Kidney tubule cell (primary cell): ENCODE measurements at places on chromosomes 2 and 18.

DNA sequence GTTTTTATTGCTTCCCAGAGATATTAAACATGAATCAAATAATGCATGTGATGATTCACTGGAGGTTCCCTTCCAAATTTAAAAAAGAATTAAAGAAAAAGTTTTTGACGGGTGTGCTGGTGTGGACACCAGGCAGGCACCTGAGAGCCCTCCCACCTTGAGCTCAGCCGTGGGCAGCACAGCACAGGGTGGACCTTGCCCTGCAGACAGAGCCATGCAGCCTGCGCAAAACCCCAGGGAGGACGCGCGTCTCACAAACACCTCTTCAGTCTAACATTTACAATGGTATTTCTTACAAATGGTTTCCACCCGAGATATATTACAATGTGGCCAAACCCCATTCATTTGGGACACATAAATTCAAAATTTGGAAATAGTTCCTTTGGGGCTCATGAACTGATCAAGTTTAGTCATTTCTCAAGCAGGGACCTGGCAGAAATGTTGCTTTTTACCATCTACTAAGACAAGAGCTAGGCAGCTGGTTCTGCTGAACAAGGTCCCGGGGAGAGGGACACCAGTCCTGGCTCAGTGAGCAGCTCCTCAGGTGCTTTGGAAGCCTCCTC is 45.4 kb downstream of the ODC1 start:
- DNase-seq, result no peak

DNA sequence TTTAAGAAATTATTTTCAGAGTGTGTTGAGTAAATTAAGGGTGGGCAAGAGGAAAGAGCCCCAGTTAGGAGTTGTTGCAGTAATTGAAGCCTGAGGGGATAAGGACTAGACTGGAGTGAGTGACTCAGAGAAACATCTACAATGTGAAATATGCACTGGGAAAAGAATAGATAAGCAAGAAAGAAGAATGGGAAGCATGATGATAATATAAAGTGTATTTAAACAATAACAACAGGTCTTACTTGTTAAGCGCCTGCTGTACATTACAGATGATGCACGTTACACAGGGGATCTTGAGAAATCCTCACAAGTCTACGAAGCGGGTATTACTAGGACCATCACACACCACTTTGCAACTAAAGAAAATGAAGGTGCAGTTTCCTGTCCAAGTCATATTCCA is 73.6 kb upstream of the STK17B start:
- DNase-seq, result no peak

DNA sequence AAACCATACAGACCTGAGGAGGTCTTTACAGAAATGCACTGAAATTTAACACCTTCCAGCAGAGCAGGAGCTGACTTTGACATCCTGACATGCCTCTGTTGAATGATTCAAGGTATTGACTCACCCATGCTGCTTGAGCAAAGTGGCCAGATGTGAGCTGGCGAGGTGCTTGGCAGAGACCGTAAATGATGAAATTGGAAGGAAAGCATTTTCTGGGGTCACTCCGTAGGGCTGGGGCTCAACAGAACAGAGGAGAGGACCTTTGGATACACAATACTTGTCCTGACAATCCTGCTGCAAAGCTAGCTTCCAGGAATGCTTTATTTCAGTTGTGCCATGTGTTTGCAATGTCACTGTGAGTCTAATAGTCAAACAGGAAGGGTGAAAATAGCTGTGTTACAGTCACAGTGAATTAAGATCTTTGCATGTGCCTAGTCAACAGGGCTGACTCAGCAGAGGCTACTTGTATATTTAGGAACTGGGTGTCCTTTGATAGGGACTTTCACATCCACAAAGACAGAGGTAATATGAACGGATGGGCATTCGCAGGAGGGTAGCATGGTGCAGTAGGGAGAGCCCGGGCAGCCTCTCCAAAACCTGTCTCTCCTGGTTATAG is 31.6 kb upstream of the NCK2 start:
- peak; percentile 72 for DNase-seq

- DNase-seq, result no peak
These were observed 11.1 kb downstream of the FASTKD1 start for GRCh38 chr2:169562519-169562918.

DNA sequence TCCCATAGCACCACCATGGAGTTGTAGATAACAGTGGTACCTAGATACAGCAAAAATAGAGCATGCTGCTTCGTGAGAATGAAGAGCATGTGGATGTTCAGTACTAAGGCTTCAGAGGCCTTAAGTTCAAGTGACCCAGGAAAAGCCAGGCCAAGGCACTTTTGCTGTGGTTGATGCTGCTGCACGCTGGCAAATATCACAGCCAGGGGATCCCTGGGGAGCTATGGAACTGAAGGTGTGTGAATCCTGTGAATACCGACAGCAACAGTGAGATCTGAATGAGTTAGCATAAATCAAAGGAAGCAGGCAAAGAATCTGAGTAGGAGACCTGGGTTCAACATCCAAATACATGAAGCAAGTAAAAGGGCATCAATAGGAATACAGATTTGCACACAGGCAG is 158.6 kb upstream of the THUMPD2 start:
- DNase-seq, result no peak

- peak; percentile 42 for DNase-seq
These were observed 683 bp upstream of the DNAJC27 start for GRCh38 chr2:24972315-24972961.

GRCh38 chr2:173860566-173860965 is 104.6 kb downstream of the SP3 start:
- DNase-seq, result no peak

GRCh38 chr2:44927985-44928482 is 13.5 kb upstream of the SIX3 start:
- no peak for DNase-seq

- no peak for DNase-seq
These were observed 21.2 kb downstream of the TRIB2 start for GRCh38 chr2:12737738-12738485.

DNA sequence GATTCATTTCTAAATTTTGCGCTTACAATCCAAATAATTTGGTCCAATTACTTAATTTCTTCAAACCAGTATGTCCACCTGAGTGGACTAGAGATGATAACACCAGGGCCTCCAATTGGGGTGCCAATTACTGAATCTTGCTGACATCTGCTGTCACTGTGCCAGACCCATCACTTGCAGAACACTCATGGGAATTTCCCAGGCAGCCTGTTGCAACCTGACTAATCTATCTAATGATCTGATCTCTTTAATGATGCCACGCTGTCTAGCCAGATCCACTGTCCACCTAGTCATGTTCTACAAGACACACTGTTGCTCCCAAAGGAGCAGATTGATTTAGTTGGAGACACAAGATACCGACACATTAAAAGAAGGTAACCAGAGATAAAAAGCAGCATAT is 11.8 kb upstream of the LRP1B start:
- peak; percentile 74 for DNase-seq

DNA sequence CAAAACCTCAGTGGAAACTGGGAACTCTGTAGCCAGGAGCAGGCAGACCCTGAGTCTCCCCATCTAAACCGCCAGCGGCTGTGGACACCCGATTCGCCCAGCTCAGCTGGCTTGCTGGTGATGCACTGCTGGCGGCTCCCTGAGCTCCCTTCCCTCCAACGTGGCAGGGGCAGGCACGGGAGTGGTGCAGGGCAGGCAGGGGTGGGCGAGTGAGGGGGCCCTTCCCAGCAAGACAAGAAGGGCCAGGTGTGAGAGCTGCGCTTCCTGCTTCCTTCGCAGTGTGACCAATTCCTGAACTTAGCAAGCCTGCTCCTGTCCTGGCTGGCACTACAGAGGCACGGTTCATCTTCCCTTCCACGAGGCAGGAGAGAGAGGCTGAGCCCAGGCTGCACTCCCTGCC is 12.3 kb upstream of the SEMA4C start:
- no peak for DNase-seq

GRCh38 chr2:11697103-11697871 is 27.3 kb upstream of the NTSR2 start:
- DNase-seq, result peak; percentile 100

- no peak for DNase-seq
These were observed 201.7 kb upstream of the STON1 start for GRCh38 chr2:48328159-48328809.

DNA sequence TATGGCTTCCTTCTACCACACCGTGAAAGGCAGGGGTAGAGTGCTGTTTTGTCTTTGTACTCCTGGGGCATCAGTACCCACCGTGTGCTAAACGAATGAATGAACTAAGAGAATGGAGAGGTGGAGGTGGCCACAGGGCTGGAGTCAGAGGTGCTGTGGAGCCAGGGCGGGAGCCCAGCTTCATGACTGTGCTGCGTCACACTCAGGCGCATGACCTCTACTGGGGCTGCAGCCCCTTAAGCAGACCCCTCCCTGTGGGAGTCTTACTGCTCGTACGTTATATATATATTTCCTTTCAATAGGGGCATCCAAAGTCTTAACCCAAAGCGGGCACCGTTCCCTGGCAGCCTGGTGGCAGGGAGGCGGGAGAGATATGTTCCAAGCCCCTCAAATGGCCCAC is 18.0 kb upstream of the LBH start:
- DNase-seq, result no peak

- DNase-seq, result no peak
These were observed 360.9 kb downstream of the ERBB4 start for GRCh38 chr2:212177724-212178123.

DNA sequence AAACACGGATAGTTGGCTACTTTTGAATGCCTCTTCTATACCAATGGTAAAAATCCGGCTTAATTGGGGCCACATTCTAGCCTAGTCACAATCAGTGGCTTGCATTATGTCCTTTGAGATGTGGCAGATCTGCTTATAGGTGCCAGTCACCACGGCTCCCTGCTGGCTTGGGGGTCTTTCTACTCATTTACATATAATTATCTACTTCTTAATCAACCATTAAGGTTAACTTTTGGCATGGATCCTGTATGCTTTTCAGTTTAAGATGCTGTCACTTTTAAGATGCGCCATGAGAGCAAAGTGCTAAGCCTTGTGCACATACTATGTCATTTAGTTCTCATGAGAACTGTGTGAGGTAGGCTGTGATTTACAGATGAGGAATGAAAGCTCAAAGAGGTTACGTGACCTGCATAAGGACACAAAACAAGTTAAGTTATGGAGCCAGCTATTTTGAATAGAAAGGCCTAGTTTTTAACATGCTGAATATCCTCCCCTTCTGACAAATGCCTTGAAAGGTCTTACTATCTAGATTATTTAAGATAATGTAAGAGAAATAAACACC is 4.1 kb downstream of the NEDD4L start:
- DNase-seq, result no peak

DNA sequence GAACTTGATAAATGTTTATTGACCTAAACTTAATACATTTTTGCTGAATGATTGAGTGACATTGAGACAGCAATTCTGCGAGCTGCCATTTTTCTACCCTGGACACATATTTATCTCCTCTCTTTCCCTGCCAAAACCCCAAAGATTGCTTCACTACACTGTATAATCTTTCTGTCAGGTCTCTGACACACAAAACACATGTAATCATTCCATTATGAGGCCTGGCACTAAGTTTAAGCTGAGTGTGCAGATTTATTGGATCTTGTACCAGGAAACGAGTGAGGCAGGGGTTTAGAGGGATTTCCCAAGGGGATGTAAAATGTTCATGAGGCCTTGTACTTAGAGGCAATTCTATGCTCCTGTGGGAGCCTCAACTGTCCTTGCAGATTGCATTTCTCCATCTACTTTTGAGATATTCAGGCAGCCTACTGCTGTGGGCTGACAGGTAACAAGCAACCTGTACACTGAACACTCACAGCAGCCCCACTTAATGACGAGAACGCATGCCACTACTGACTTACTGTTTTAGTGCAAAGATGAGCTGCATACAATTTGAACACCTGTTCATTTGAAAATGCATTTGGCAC is 13.7 kb upstream of the OSR1 start:
- DNase-seq, result no peak

DNA sequence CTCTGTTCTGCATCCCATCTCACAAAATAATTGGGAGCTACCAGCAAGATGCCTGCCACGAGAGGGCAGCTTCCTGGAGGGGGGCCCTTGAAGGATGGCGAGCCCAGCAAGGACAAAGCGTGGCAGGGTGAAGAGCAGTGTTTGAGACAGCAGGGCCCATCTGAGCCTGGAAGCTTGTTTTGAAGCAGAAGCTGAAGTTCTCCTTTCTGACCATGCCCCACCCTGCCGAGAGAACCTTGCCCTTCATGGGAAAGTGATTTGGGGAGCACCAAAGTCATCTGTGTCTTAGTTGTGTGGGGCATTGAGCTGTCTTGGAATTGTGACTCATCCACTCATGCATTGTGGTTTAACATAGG is 216.3 kb downstream of the BCL11A start:
- no peak for DNase-seq

DNA sequence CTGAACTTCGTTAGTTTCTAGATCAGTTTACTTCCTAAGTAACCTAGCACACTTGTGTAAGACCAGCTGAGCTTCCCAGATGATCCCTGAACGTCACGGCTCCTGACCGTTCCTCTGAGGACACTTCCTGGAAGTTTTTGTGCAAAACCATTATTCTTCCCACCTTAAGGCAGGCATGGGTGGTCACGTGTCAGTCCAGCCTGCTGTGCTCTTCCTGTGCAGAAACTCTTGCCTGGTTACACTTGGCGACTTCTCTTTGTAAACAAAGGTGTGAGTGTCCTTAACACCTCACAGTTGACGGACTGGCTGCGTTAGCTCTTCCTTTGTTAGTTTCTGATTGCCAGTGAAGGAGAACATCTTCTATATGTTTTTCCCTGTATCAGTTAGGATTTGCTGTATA is 118.3 kb downstream of the SH3RF3 start:
- peak; percentile 33 for DNase-seq

DNA sequence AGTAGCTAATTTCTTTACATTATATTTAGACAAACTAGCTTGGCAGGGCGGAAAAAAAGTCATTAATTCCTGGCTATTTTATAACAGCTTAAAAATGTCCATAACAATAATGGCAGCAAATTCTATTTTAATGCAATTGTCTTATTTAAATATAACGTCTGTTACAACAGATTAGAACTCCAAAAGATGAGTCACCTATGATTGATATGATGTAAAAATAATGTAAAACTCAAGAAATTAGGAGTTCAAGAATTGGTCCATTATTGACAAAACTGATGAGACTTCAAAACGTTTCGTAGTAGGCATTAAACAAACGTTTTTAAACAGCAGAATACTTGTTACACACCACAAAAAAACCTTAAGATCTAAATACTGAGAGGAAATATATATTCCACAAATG is 2.7 kb downstream of the XPO1 start:
- no peak for DNase-seq

DNA sequence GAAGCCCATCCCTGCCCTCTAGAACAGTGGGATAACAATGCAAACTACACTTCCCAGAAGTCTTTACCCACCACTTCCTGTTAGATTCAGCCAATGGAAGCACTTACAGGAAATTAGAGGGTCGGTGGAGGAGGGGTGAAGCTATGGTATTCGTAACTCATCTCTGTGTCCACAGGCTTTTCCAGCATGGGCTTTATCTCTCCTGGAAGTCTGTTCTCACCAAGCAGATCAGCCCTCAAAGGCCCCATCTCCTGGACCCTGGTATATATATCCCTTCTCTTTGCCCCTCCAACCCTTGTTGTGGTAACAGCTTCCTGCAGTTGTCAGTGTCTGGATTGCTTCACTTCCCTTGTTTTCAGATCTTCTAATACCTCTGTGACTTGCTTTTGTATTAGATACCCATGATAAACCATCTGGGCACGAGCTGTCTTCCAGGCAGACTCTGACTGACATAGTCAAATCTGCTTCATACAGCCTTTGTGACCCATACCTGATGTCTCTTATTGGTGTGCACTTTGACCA is 475.0 kb upstream of the POU3F3 start:
- DNase-seq, result peak; percentile 64

GRCh38 chr18:6646801-6647200 is 82.7 kb upstream of the ARHGAP28 start:
- no peak for DNase-seq

GRCh38 chr2:27249891-27250651 is 12.8 kb downstream of the SLC30A3 start:
- DNase-seq, result peak; percentile 43
